NCI-H1436 treated with DMSO at 0.1 percent for 48 hours (cell line): ENCODE measurements at places on chromosomes 5 and 9.

DNA sequence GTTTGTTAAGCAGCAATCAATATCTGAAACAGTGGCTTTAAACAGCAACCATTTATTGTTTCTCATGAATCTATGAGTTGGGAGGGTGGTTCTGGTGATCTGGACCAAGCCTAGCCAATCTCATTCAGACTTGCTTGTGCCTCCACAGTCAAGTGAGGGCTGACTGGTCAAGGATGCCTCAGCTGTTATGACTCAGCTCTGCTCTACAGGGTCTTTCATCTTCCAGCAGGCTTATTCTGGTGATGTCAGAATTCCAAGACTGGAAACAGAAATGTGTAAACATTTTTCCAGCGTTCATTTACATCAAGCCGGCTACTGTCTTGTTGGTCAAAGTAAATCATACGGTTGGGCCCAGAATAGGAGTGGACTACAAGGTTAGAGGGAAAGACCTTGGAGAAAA lies 2.5 kb upstream of the PIP5K1B start:
- no peak for DNase-seq

DNA sequence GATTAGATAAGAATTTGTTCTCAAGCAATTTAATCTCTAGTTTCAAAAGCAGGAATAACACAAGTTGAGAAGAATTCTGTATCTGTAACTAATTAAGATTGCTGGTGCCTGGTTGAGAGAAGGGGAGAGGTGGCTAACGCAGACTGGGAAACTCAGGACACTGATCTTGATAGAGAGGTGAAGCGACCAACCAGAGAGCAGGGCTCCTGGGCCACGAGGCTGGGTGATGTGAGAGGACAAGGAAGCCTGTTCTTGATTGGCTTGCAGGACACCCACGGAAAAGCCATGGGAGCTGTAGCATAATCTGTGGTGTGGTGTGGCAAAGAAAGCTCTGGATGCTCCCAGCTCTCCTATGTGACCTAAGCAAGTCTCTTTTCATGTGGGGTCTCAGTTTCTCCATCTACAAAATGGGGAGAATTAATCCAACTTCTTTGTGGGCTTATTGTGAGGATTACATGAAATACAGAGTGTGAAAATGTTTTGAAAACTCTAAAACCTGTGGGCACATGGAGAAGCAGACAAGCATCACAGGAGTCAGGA lies 594.1 kb upstream of the BRINP1 start:
- no peak for DNase-seq

GRCh38 chr5:78747055-78747454 lies 98.5 kb upstream of the LHFPL2 start:
- no peak for DNase-seq

DNA sequence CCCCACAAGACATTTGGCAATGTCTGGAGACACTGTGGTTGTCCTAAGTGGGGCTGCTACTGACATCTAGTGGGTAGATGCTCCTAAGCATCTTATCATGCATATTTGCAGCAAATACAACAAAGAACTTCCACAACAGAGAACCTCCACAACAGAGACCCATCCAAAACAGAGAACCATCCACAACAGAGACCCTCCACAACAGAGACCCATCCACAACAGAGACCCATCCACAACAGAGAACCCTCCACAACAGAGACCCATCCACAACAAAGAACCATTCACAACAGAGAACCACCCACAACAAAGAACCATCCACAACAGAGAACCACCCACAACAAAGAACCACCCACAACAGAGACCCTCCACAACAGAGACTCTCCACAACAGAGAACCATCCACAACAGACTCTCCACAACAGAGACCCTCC lies 32.8 kb downstream of the ARPC5L start:
- no peak for DNase-seq

DNA sequence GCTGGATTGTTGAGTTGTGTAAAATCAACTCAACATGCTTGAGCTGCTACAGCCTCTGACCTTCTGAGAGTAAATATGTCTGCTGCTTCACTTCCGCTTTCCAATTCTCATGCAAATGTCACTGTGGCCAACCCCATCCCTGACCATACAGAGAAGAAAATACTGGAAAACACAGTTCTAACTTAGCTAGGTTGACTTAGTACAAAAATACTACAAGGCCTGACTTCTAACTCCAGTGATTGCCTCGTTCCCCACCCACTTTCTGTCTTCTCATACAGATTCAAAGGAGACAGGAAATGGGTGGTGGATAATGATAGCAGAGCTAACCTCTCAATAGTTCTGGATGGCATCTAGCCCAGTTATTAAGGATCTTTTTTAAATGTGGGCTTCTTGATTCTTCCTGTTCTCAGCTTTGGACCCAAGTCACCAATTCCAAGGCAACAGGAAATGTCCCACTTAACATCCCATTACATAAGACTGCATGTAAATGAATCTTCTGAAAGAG lies 226.6 kb upstream of the SLC24A2 start:
- no peak for DNase-seq

GRCh38 chr9:7058473-7058872 lies 300.7 kb downstream of the KDM4C start:
- peak; percentile 16 for DNase-seq

- DNase-seq = no peak
These were observed 133.9 kb upstream of the PANK3 start for GRCh38 chr5:168713051-168713450.

DNA sequence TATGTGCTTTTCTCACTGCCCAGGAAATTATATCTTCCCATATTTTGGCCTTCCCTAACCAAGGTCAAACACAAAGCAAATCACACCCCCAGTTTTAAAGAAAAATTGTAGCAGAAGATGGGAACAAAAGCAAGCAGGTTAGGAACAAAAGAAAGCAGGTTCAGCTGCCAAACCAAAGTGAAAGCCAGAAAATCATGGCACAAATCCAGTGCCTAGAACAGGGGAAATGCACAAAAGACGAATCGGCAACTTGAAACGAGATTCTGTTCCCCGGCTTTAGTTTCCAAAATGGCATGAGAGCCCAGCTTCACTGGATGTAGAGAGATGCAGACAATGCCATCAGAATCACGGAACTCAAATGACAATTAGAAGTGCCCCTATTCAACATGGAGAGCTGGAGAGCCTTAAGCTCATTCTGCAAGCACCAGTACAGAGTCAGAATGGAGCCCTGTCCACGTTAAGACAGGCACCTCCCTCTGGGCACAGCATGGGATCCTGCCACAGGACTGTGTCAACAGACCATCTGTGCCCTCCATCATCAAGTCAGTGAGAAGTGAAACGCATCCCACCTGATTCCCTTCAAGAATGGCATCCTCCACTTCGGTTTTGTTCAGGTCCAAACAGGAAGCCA lies 13.8 kb downstream of the DNAH5 start:
- no peak for DNase-seq

- no peak for DNase-seq
These were observed 85.4 kb downstream of the TMEM167A start for GRCh38 chr5:82991678-82992323.

DNA sequence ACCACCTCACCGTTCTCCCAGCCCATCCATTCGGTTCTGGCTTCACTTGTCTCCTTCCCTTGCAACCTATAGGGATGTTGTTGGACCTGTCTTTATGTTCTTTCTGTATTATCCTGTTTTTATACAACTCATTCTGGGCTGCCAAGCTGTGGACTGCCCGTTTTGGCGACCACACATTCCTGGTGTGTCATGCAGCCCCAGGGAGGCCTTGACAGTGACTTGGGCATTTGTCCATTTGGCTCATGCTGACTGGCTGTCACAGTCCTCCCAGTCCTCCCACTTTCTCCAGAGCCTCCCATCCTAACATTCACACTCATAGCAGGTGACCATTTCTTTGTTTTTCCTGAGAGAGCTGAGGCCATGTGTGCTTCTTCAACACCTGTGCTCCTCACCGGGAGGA lies 136.4 kb downstream of the SLF1 start:
- no peak for DNase-seq

DNA sequence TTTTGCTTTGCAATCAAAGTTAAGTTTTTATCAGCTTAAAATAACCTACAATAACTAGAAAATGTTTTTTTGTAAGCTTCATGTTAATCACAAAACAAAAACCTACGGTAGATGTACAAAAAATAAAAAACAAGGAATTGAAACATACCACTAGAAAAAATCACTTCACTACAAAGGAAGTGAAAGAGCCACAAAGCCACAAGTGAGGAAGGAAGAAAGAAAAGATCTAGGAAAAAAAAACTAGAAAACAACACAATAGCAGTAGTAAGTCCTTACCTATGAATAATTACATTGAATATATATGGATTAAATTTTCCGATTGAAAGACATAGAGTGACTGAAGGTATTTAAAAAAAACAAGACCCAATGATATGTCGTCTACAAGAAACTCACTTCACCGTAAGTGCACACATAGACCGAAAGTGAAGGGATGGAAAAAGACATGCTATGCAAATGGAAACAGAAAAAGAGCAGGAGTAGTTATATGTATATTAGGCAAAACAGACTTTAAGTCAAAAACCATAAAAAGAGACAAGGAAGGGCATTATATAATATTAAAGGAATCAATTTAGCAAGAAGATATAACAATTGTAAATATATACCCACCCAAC lies 13.4 kb upstream of the ZDHHC21 start:
- DNase-seq = no peak

DNA sequence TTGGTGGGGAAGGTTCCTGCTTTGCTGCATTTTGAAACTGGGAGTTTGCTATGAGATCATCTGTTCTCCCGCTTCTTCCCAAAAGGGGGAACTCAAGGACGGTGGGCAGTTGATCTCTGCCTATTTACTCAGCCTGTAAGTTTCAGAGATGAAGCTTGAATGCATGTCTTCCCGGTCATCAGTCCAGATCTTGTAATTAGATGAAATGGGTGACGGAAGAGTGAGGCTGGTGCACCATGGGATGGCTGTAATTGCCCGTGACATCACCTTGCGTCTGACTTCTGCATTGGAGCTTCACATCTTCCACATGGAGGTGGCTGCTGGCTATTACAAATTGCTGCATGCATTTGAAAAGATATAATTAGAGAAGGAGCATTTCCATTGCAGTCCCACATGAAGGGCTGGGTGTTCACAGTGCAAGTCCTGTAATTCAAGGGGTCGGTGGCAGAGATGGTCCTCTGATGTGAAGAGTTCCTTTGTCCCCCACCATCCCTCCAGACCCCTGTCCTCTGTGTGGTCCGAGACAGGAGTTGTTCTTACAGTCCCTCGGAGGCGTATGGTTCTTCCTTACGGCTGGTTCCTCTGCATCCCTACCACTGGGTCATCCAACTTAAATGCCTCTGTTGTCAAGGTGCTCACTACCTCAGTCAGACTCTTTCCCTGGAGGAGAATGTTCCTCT lies 72.9 kb downstream of the ZNF618 start:
- no peak for DNase-seq

DNA sequence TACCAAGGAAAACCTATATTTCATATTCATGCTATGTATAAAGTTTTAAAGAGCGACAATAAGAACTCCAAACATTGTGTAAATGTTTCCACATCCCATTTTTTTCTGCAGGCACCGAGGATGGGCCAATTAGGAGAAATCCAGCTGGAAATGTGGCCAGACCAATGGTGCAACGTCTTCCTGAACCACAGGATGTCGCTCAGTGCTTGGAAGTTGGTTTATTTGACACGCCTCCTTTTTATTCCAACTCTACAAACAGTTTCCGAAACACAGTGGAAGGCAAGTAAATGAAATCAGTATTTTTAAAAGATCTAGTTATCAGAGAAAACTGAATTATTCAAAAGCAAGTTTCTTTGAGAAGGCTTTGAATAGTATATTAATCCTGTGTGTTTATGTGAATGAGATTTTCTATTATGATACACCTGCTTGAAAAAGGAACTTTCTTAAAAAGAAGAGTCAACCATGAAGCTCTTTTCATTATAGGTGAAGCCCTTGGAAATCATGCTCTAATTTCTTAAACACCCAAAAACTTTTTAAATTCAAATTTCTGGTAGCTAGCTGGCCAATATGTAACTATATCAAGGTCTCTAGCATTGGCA lies 9.1 kb downstream of the TYRP1 start:
- no peak for DNase-seq

GRCh38 chr9:92608241-92608908 lies 61.6 kb downstream of the IPPK start:
- DNase-seq = no peak

DNA sequence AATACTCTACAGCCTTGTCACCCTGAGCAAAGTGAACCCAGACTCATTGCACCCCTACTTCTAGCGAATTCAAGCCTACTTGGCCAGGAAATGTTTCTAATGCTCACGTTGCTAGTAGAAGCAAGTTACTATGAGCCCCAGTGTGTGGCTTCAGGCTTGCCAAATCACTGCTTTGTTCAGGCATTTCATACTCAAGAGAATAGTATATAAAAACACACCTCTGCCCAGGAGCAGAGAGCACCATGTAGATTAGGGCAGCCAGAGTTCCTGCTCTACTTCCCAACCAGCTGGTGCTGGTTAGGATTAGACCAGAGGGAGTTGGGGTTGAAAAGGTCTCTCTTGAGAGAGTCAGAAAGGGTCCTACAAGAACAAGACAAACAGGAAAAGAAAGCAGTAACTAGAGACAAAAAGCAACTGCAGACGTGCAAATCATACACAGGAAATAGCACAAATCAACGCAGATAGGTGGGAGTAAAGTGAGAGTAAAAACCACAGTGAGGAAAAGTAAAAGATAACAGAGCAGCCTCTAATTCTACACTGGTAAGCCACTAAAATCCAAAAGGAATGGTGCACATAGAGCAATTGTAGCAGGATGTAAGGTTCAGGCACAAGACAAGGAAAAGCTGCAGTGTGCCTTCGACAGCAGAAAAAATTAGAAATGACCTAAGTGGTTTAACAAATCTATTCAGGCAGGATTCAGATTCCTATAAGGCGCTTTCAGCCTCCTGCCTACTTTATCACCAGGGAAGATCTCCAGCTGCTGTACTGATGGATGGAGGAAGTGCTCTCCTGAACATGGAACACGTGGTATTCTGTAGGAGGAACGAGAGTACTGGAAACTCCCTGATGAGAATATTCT lies 49.6 kb upstream of the KIF2A start:
- no peak for DNase-seq

GRCh38 chr5:61162832-61163567 lies 732 bp upstream of the SMIM15 start:
- DNase-seq = no peak
